ENCODE measurements at places on chromosomes 3 and 15.

- no peak for DNase-seq
These were observed 28.9 kb upstream of the CD200R1L start for GRCh38 chr3:112875561-112875960.

DNA sequence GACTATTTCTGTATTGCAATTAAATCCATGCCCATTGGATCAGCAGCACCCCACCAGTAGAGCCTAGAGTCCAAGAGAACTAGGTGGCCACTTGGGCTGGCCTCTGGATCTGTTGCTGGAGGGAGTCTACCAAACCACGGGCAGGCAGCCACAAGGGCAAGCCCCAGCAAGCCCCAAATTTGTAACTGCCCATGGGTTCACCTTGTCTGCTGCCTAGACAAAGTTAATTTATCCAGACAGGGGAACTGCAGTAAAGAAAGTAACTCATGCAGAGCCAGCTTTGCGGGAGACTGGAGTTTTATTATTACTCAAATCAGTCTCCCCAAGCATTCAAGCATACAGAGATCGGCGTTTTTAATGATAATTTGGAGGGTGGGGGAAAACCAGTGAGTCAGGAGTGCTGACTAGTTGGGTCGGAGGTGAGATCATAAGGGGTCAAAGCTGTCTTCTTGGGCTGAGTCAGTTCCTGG, 74.0 kb upstream of the TERB2 start:
- DNase-seq, result peak; percentile 37

- DNase-seq, result no peak
These were observed 10.6 kb downstream of the MAPKAPK3 start for GRCh38 chr3:50627407-50628051.

- DNase-seq, result no peak
These were observed 54.7 kb downstream of the RPL39L start for GRCh38 chr3:187084580-187084979.

GRCh38 chr3:49611719-49612118, 57.4 kb downstream of the BSN start:
- DNase-seq, result no peak

DNA sequence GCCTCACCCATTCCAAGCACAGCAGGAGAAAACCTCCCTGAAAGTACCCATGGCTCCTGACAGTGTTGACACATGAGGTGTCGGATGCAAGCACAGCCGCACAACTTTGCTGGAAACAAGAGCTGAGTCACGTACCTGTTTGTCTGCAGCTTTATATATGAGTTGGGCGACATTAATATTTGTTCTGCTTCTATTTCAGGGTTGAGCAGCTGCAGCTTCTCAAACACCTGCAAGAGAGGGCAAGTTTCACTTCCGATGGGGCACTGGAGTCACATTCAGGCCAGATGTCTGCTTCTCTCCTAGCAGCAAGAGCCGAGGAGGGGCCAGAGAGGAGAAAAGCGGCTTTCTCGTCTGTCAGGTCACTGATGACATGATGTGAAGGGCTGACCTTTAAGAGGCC, 88.0 kb downstream of the NUP210 start:
- DNase-seq, result no peak

DNA sequence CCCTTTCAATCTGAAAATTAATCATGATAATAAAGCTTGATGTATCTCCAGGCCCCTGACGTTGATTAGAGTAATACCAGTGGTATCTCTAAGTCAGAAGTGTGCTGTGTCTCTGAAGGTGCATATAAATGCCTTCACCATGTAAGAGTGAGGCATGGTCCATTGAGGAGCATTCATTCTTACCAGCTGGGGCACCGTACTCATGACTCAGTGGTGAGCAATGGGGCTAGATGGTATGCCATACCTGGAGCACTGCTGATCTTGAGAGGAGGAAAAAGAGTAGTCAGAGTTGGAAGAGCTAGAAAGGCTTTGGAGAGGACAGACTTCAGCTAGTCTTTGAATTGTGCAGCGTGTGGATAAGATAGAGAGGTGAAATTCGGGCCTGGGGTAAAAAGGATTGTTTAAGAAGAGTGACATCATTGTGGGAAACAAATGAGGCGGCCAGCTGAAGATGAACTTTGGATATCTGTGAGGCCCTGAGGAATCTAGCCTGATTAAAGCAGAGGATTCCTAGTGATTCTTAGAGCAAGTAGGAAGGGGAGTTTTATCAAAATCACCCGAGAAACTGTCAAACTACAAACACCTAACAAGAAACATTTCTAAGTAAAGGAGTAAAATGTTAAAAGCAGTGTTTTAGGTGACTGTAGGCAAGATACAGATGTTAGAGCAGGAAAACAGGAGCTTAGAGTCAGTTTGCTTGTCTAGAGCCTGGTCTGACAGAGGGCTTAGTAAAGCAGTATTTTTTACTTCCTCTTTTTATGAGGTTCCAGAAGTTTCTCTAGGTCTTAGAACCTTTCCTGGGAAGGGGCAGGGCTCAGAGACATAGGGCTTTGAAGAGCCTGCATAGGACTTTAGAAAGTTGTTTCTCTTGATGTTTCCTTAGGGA, 13.6 kb downstream of the TMOD3 start:
- DNase-seq, result no peak

GRCh38 chr3:58375254-58375653, 42.6 kb downstream of the PXK start:
- no peak for DNase-seq

DNA sequence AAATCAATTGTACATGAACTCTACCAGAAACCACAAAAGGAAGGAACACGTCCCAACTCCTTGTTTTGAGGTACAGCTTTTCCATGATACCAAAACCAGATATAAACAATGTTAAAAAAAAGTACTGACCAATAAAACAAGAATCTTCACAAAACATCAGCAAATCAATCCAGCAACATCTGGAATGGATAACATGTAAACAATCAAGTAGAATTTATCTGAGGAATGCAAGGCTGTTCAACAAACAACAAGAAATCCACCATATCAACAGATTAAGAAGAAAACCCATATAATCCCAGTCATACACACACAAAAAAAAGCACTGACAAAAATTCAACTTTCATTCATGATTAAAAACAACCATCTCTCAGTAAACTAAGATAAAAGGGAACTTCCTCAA, 26.7 kb downstream of the TJP1 start:
- no peak for DNase-seq

- DNase-seq, result no peak
These were observed 116.9 kb downstream of the NFKBIZ start for GRCh38 chr3:101966226-101966625.

DNA sequence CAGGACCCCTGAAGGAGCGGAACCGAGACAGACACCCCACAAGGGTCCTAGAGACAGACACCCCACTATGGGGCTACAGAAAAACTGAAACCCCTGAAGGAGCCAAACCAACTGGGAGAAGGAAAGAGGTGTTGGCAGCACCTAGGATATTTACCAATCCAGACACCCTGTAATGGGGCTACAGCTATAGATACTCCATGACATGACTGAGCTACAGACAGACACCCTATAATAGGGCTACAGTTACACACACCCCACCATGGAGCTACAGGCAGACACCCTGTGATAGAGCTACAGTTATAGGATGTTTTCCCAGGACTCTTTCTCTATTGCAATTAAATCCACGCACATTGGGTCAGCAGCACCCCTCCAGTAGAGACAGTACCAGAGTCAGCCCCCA, 22.6 kb upstream of the ADGRG7 start:
- no peak for DNase-seq

DNA sequence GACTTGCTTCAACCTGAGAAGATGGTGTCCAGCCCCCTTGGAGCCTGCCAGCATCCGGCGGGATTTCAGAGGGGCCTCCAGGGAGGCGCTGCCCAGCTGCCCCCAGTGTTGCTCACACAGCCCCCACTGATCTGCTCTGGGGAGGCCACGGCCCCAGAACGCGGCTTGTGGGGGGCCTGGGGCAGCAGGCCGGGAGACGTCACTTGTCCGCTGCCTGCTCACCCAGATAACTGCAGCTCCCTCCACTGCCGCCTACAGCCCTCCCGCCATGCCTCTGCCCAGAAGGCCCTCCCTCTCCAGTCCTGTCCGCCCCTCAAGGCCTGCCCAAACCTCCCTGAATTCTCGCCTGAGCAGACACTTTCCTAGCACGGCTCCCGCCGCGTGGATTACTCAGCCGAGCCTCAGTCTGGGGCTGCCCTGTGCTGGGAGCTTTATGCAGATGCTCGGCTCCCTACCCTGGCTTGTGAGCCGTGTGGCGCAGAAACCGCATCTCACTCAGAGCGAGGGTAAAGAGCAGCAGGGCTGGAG, 17.2 kb upstream of the ADIPOQ start:
- DNase-seq, result peak; percentile 37
